ENCODE measurements at places on chromosomes 12 and 14.

- DNase-seq: peak; percentile 79
- H3K36me3 ChIP-seq: no peaks in the 10 kb centered on the region
- no peaks in the 10 kb centered on the region for H3K27me3 ChIP-seq
- peak overlapping the region; percentile 84 for H3K27ac ChIP-seq
Observed at GRCh38 chr12:13178568-13179210, 17.8 kb upstream of the EMP1 start.

DNA sequence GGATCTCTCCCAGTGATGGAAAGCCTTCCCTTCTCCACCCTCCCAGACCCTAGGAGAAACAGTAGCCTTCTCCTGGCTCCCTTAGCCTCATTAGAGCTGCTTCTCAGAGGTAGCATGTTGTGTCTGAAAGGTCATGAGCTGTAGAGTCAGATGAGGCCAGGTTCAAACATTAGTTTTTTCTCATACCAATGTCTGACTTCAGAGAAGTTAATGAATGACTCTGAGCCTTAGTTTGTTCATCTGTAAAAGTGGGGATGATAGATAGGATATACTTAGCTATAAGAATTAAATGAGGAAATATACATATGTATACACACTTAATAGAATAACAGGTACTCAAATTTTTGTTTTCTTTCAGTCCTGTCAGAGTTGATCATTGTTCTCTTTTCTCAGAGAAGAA lies 523 bp downstream of the SLC6A13 start:
- H3K27ac ChIP-seq: no peak overlapping the region
- no peaks in the 10 kb centered on the region for H3K27me3 ChIP-seq
- DNase-seq: no peak
- no peak overlapping the region for H3K4me3 ChIP-seq
- H3K4me1 ChIP-seq: no peaks in the 10 kb centered on the region

GRCh38 chr12:114744691-114745090 lies 60.7 kb upstream of the TBX3 start:
- H3K27ac ChIP-seq: peak overlapping the region; percentile 57
- H3K36me3 ChIP-seq: no peaks in the 10 kb centered on the region
- H3K4me1 ChIP-seq: peaks cover 12% of the 10 kb centered on the region
- no peaks in the 10 kb centered on the region for H3K27me3 ChIP-seq
- H3K4me3 ChIP-seq: peak overlapping the region; percentile 11
- DNase-seq: no peak

DNA sequence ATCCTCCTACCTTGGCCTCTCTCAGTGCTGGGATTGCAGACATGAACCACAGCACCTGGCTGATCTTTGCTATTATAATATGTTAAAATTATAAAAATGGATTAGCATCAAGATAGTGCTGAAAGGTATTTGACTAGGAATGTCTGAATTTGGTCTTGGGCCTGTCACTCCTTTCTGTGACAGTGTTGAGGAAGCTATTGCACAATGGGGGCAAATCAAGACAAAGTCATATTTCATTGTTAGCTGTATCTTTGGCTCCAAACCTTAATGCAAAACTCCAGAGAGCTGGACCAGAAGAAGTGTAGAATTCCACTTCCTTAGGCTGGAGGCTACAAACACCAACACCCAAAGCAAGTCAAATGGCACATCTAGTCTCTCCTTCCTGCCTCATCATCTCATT lies 42.2 kb downstream of the ZCRB1 start:
- peaks cover 3% of the 10 kb centered on the region for H3K4me1 ChIP-seq
- DNase-seq: no peak
- H3K4me3 ChIP-seq: no peak overlapping the region
- no peak overlapping the region for H3K27ac ChIP-seq

- H3K4me3 ChIP-seq: no peak overlapping the region
- no peak for DNase-seq
- no peaks in the 10 kb centered on the region for H3K27me3 ChIP-seq
Observed at GRCh38 chr14:24725311-24725710, 91.3 kb upstream of the GZMB start.

DNA sequence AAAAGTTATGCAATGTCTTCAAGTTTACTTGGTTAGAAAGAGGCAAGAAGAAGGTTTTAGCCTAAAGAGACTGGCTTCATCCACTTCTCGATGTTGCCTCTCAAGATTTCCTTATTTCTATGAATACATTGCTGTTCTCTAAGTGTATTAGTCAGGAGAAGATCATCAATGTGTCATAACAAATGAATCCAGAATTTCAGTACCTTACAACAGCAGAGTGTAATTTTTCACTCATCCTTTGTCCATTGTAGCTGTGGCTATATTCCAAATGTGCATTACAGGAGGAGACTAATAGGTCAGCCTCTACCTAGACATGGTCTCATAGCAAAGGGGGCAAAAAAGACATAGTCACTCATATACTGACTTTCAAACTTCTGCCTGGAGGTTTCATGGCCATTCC lies 579.1 kb downstream of the PRKD1 start:
- H3K36me3 ChIP-seq: no peaks in the 10 kb centered on the region
- DNase-seq: no peak
- no peak overlapping the region for H3K4me3 ChIP-seq
- H3K27me3 ChIP-seq: no peaks in the 10 kb centered on the region
- no peak overlapping the region for H3K27ac ChIP-seq
- H3K4me1 ChIP-seq: no peaks in the 10 kb centered on the region

DNA sequence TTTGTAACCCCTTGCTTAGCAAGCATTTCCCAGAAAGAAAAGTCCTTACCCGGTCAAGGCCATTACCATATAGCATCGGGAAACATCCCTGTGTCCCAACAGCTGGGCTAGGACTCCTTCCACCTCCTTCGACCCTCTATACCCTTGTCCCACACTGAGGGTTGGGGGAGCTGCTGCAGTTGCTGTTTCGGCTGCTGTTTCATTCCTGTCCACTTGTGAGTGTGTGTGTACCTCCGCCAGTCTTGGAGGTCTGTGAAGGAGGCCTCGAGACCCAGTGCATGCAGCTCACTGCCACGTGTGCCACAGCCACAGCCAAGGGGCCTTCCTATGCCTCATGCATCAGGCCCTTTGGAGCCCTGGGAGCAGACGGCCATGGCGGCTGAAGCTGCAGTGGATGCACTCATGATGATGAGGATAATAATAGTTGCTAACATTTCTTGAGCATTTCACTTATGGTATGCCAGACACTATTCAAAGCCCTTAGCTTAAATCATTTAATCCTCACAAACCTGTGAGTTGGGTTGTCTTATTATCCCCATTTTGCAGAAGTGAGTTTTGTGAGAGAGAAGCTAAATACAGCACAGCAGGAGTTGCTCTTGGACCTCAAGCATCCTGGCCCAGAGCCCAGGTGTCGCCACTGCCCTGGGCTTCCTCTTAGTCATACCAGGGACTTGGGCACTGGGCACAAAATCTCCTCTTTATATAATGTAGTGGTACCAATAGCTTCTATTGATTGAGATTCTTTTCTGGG lies 156.5 kb downstream of the PRKCH start:
- H3K27ac ChIP-seq: peak overlapping the region; percentile 88
- peaks cover 53% of the 10 kb centered on the region for H3K4me1 ChIP-seq
- no peak for DNase-seq
- no peak overlapping the region for H3K4me3 ChIP-seq
- no peaks in the 10 kb centered on the region for H3K27me3 ChIP-seq
- no peaks in the 10 kb centered on the region for H3K36me3 ChIP-seq

GRCh38 chr12:43112101-43112920 lies 439.7 kb downstream of the ADAMTS20 start:
- no peak overlapping the region for H3K4me3 ChIP-seq
- DNase-seq: no peak
- H3K27me3 ChIP-seq: no peaks in the 10 kb centered on the region
- no peaks in the 10 kb centered on the region for H3K36me3 ChIP-seq
- H3K4me1 ChIP-seq: no peaks in the 10 kb centered on the region

DNA sequence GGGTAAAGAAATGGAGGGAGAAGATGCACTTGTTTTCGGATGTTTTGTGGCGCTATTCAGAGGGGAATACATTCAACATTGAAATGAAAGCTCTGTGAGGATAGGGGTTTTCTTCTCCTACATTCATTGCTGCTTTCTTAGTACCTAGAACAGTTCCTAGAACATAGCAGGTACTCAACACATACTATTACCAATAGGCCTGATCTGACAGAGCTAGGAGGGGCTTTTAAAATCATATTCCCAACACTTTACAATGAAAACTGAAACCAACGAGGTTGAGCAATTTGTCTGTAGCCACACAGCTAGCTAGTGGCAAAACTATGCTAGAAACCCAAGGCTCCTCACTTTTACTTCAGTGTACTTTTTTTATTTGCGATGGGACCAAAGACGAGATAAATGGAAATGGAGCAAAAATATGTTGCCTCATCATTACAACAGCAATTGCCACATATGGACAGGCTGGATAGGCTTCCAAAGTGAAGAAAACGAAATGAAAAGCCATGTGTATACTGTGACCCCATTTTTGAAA lies 23.1 kb upstream of the IL22 start:
- H3K27me3 ChIP-seq: no peaks in the 10 kb centered on the region
- H3K4me1 ChIP-seq: no peaks in the 10 kb centered on the region

- no peaks in the 10 kb centered on the region for H3K36me3 ChIP-seq
- no peak overlapping the region for H3K27ac ChIP-seq
- H3K4me1 ChIP-seq: no peaks in the 10 kb centered on the region
- H3K4me3 ChIP-seq: no peak overlapping the region
Observed at GRCh38 chr12:115163710-115164109, 479.7 kb upstream of the TBX3 start.

GRCh38 chr14:89232265-89233070 lies 184.6 kb downstream of the FOXN3 start:
- H3K36me3 ChIP-seq: no peaks in the 10 kb centered on the region
- H3K4me3 ChIP-seq: no peak overlapping the region
- H3K4me1 ChIP-seq: peaks cover 48% of the 10 kb centered on the region
- H3K27me3 ChIP-seq: no peaks in the 10 kb centered on the region
- H3K27ac ChIP-seq: no peak overlapping the region

GRCh38 chr12:63814146-63814772 lies 30.2 kb upstream of the SRGAP1 start:
- no peak overlapping the region for H3K4me3 ChIP-seq
- H3K27ac ChIP-seq: no peak overlapping the region
- no peak for DNase-seq
- no peaks in the 10 kb centered on the region for H3K36me3 ChIP-seq
- no peaks in the 10 kb centered on the region for H3K27me3 ChIP-seq

DNA sequence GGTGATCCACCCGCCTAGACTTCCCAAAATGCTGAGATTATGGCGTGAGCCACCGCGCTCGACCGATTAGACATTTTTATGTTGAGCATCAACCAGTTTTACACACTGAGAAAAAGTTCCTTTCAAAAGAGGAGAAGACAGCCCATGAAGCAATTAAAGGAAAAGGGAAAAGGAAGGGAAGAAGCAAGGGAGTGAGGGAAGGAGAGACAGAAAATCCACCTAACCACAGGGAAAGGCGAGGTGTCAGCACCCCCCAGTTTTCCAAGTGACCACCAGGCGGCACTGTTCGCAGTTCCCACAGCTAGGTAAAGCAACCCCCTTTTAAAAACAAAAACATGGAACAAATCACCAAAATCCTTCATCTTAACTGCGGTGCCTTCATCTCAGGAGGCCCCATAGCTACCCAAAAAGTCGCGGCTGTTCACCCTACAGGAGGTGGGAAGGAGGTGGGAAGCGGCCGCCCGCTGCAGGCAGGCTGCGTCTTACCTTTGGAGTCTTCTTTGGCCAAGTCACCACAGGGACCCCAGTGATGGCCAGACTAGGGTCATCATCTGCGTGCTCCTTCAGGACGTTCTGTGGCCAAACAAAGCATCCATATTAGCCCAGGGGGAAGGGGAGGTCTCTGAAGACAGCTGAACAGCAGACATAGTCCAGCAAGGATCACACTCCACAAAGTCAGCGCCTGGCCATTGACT lies 86.6 kb downstream of the KDM2B start:
- H3K36me3 ChIP-seq: no peaks in the 10 kb centered on the region
- DNase-seq: no peak
- H3K27me3 ChIP-seq: no peaks in the 10 kb centered on the region
- H3K27ac ChIP-seq: no peak overlapping the region
- H3K4me3 ChIP-seq: no peak overlapping the region

DNA sequence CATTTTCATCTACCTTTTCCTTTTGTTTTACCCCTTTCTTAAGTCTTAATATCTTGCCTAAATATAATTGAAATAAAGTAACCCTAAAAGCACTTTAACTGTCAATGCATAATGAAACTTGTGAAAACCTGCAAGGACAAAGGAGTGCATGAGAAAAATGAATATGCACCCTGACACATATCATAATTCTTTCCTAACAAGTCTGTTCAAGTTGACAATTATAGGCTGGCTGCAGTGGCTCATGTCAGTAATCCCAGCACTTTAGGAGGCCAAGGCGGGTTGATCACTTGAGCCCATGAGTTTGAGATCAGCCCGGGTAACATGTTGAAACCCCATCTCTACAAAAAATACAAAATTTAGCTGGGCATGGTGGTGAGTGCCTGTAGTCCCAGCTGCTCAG lies 65.4 kb downstream of the FGD6 start:
- H3K4me1 ChIP-seq: peaks cover 3% of the 10 kb centered on the region
- no peaks in the 10 kb centered on the region for H3K36me3 ChIP-seq
- no peak overlapping the region for H3K27ac ChIP-seq
- no peak for DNase-seq

DNA sequence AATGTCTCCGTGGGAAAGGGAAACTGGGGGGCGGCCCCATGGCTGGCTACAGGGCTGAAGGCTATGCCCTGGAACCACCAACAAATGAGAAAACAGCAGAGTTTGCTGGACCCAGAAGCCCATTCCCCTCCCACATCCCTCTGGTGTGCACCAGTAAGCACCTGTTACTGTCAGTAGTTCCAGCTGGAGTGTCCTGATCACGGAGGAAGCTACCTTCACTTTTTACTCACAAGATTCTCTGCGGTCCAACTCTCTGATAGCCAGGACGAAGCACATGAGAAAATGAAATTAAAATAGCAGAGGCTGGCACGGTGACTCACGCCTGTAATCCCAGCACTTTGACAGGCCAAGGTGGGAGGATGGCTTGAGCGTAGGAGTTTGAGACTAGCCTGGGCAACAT lies 22.7 kb upstream of the MEG3 start:
- DNase-seq: no peak
- no peaks in the 10 kb centered on the region for H3K36me3 ChIP-seq
- no peak overlapping the region for H3K27ac ChIP-seq
- no peaks in the 10 kb centered on the region for H3K4me1 ChIP-seq
- H3K27me3 ChIP-seq: no peaks in the 10 kb centered on the region

GRCh38 chr12:1353451-1353850 lies 240.9 kb downstream of the FBXL14 start:
- H3K4me1 ChIP-seq: no peaks in the 10 kb centered on the region
- no peak for DNase-seq
- no peak overlapping the region for H3K27ac ChIP-seq
- no peak overlapping the region for H3K4me3 ChIP-seq

DNA sequence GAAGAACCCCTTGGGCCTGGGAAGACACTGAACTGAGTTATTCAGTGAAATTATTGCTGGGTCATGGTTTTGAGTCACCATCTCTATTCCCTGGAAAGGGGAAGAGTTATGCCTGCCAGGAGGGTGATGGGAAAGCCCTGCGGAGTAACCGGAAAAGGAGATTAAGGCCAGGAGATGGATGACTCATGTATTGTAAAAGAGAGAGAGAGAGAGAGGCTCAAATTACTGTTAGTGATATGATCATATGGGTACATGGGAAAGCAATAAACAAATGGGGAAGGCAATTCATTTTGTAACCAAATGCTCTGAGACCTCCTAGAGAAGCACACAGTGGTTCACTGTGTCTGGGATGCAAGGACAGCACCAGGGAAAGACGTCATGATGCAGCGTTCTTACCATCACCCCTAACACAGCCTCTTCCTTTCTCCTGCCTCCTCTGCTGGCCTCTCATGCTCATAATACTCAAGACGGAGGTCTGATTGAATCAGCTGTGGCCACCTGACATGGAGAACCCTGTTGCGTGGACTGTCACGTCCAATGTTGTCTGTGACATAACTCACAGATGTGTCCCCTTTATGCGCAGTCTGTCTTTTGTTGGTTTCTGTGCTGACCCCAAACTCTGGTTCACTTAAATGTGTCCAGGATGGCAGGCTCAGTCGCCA lies 243.7 kb downstream of the TMEM132D start:
- H3K27me3 ChIP-seq: no peaks in the 10 kb centered on the region
- no peaks in the 10 kb centered on the region for H3K36me3 ChIP-seq

Data from vagina (tissue), 2 donors.